ENCODE measurements at places on chromosomes 3 and 15.

GRCh38 chr3:140290105-140290504, 355.1 kb downstream of the CLSTN2 start:
- DNase-seq: no peak

DNA sequence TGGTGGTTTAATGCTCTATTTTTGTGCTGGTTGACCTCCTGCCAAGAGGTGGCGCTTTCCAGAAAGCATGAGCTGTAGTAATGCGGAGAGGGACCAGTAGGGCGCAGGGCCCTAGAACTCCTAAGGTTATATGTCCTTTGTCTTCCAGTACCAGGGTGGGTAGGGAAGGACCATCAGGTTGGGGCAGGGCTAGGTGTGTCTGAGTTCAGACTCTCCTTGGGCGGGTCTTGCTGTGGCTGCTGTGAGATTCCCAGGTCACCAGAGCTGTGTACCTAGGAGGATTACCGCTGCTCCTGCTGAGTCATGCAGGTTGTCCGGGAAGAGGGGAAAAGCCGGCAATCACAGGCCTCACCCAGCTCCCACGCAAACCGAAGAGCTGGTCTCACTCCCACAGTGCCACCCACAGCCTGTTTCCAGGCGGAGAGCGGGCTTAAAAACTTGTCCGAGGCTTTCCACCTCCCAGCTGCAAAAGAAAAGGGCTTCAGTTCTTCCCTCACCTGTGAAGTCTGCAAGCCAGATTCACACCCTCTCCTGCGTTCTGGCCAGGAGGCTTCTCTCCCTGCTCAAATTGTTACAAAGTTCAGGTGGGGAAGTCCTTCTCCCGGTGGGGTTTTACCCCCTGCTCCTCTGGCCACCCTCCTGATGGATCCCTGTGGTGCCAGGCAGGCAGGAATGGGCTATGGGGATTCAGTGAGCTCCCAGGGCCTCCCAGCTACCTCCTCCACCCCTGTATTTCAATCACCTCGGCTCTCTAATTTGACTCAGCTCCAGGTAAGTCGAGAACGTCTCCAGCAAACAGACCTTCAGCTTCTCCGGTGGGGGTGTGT, 37.7 kb upstream of the BCHE start:
- no peak for DNase-seq

DNA sequence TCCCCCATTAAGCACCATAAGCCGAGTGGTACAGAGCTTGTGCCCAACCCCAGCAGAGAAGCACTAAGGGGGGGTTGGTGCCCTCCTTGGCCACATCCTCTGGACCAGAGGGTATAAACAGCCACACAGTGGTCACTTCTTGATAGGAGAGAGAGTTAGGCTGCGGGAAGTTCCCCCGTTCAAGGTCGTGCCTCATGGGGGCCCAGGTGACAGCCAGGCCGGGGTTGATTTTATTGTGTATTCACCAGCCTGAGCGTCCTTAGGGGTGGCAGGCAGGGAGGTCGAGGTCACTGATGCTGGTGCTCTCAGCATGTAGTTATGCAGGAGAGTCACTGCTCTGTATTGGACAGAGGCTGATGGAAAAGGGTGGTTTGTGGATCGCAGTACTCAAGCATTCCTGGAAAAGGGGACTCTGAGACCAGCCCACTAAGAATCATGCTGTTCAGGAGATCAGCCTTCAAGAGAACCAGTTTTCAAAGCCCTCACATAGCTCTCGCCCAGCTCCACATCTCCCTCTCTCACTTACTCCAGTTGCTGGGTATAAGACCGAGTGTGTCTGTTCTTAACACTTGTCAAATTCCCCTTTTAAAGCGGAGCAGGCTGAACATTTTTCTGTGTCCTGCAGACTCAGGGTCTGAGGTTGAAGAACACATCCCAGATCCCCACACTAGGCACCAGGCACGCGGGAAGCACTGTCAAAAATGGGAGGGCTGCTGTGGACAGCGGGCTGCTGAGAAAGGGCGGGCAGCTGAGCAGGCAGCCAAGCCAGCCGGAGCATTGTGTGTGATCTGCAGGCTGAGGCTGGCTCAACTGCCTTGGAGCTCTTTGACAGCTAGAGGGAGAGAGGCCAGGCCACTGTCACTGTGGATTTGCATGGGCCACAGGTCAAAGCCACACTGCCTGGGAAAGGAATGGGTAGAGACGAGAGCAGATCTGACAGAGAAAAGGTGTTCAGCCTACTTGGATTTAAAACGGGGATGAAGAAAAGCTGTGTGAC, 279.3 kb upstream of the LRRFIP2 start:
- DNase-seq: no peak

DNA sequence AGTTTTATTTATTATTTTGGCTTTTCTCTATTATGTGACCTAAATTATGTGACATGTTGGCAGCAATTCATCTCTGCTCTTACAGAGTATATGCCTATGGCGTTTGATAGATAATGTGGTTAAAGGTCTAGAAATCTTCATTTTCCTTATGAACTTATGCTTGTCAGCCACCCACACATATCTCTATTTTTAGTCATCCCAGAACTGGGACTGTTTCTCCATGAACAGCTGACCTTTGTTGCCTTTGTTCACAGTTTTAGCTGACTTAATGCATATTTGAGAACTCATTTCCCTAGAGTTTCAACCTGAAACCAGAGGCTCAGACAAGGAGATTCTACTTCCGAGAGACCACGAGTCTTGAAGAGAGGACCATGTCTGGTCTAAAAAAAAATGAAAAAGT, 176.5 kb downstream of the RAP2B start:
- DNase-seq: no peak

DNA sequence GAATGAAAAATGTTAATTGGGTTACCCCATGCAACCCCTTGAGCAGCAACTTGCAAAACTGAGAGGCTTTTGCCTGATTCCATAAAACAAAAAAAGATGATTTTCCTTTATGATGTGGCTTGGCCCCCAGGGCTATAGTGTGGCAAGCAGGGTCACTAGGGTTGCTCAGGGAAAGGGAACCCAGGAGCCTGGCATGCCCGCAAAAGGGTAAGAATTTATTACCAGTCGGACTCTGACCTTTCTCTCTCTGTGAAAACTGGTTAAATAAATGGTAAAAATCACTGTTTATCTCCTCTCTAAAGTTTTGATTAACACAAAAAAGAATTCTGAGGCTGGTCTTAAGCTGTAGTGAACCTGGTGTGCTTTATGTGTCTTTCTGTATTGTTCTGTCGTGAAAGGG, 37.7 kb upstream of the SEC61A1 start:
- no peak for DNase-seq

Measured in activated T-cell treated with anti-CD3 and anti-CD28 coated beads for 1 hour (primary cell).